ENCODE measurements at places on chromosomes 6 and 20.

- peak; percentile 95 for DNase-seq
Observed at GRCh38 chr6:14876778-14877613, 368.9 kb upstream of the JARID2 start.

DNA sequence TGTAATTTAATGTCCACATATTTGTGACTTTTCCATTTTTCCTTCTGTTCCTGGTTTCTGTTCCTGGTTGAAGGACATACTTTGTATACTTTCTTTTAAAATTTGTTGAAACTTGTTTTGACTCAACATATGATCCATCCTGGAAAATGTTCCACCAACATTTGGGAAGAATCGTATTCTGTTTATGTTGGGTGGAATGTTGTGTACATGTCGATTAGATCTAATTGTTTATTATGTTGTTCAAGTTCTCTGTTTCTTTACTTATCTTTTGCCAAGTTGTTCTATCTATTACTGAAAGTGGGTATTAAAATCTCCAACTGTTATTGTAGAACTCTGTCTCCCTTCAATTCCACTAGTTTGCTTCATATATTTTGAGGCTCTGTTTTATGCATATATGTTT lies 27.7 kb upstream of the DUSP22 start:
- no peak for DNase-seq

DNA sequence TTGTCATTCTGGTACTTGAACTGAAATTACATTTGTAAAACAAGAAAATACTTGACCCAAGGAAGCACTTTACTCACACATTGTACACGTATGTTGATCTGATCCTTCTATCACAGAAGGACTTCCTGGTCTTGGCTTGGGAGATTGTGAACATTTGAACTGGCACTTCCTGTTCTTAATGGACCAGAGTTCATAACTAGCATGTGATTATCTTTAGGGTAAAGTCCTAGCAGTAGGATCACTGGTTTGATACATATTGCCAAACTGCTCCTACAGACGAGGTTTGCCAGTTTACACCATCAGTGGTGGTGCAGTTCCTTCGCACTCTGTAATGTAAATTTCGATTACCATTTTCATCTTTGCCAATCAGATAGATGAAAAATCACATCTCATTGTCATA lies 12.7 kb downstream of the HECA start:
- no peak for DNase-seq

GRCh38 chr20:61369731-61370520 lies 117.9 kb downstream of the CDH4 start:
- no peak for DNase-seq

DNA sequence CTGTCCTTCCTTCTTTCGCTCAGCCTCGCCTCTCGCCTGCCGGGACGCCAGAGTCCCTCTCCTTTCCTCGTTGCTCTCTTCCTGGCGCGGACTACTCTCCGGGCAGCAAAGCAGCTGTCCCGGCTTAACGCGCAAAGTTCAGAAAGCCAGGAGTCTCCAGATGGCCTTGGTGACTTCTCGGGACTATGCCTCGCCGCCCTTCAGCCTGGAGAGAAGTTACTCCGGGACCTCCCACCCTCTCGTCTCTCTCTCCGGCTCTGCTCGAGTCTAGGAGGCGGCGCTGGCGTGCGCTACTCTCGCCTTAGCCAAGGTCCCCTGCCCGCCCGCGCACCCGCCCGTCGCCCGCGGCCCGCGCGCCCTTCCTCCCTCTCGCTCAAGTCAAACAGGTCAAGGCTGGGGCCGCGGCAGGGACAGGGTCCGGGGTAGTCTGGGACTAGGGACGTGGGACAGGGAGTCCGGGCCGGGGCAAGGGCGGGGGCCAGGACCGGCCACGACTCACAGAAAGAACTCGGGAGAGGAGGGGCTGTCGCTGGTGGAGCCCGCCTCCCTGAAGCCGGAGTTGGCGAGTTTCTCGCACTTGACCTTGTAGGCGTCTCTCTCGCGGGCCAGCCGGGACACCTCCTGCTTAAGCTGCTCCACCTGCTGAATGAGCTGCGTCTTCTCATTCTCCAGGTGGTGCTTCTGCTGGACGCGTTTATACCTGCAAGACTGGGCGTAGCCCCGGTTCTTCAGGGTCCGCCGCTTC lies 1.5 kb downstream of the MAFB start:
- no peak for DNase-seq

DNA sequence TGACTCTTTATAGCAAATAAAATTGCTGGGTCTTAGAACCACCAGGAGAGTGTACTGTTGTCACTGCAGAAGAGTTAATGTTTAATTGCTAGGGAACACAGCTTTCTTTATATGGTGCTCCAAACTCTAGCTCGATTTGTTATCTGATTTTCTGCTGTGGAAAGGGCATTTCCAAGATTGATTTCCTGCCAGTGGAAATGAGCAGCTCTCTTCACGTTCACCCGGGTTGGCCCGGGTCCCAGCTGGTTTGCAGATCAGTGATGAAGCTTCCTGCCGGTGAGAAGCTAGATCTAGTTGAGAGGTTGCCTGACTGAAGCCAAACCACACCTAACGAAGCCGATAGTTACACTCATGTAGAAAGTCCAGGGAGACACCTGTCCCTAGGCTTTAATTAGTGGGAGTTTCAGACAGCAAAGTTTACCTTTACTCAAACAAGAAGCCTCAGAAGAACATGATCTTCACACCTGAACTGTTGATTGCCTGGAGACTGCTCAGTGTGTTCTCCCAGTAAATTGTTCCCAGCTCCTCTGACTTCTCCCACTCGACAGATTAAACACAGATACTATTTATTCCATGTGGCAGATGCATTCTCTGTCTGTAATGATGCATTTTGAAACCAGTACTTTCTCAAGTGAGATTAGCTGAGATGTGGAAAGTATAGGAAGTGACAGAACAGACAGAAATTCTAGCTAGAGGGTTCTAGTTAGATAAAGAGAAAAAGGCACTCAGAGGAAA lies 27.8 kb downstream of the PAQR8 start:
- peak; percentile 87 for DNase-seq

- DNase-seq, result no peak
Observed at GRCh38 chr6:28769626-28770402, 154.0 kb downstream of the TRIM27 start.

DNA sequence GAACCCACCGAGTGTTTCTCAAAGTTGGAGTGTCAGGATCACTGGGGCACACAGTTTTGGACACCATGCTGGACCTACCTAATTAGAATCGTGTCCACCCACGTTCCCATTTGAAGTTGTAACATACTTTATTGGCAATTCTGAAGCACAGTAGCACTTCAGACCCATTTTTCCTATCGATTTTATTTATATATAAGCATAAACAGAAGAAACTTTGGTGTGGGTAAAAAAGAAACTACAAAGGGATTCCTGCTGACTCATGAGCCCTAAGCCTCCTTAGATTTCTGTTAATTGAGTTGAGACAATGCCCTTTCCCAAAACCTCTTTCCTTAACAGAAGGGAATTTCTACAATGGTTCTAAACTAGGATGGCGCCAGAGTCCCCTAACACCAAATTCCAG lies 398.0 kb downstream of the CDKAL1 start:
- no peak for DNase-seq

GRCh38 chr6:166952567-166953486 lies 3.5 kb downstream of the RNASET2 start:
- DNase-seq, result no peak

GRCh38 chr6:30399390-30400058 lies 54.6 kb downstream of the RPP21 start:
- no peak for DNase-seq

- no peak for DNase-seq
Observed at GRCh38 chr6:21587961-21588480, 5.5 kb upstream of the SOX4 start.

- no peak for DNase-seq
Observed at GRCh38 chr20:42494290-42494689, 695.4 kb downstream of the PTPRT start.

GRCh38 chr20:9458138-9458796 lies 56.1 kb upstream of the LAMP5 start:
- DNase-seq, result peak; percentile 34

DNA sequence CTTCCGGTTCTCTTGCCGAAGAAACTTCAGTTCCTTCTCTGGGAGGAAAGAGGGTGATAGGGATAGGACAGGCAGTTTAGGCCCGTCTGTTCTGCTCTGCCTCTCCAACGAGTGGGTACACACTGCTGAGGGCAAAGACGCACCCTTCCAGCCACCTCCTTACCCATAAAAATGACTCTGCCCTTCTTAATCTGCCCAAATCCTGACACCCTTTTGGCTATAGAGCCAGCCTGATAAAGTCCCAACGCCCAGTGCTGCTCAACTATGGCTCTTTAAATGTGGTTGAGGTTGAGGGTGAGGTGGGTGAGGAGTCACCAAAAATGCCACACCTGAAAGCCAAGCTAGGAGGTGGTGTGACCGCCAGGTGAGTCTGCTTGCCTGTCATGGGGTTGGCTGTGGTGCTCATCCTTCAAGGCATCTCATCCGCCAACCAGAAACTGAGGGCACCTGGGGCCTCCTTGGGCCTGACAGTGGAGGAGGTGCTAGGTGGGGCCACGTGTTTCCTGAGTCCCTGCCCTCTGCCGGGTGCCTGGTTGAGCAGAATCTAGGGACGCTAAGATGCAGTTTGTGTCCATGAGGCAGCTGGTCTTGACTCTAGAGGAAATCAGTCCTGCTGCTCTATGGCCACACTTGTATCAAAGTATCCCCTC lies 16.3 kb downstream of the CCDC167 start:
- DNase-seq, result no peak

DNA sequence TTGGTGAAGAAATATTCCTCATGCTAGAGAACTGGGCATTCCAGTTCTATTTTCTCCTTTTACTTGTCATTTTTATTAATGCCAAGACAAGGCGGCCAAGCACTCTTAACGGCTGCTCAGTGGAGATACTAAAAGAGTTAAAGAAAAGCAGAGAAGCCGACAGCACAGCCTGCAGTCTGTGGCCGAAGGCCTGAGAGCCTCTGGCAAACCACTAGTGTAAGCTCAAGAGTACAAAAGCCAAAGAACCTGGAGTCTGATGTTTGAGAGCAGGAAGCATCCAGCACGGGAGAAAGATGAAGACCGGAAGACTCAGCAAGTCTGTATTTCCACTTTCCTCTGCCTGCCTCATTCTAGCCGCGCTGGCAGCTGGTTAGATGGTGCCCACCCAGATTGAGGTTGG lies 167.1 kb upstream of the FUT9 start:
- no peak for DNase-seq

DNA sequence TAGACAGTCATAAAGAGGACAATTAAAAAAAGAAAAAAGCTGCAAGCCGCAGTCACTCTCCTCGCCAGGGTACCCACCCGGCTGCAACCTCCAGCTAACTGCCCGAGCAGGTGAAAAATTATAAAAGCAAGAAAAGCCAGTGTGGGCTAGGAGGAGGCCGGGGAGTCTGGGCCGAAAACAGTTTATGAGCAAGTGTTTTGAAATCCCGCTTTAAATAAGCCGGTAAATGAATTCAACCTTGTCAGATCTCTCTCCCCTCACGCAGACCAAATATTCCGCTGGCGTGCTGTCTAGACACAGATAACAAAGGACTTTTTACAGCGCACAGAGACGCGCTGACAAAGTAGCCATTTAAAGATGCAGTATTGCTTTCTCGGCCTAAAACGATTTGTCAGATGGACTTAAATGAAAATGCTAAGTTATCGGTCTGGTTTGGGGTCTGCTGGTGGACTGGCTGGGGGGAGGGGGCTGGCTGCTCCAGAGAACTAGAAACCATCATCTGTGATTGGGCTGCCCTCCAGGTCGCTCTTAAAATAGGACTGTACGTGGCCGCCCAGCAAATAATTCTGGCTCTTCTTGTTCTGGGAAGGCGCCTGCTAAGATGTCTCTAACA lies 24.6 kb downstream of the PMEPA1 start:
- no peak for DNase-seq

DNA sequence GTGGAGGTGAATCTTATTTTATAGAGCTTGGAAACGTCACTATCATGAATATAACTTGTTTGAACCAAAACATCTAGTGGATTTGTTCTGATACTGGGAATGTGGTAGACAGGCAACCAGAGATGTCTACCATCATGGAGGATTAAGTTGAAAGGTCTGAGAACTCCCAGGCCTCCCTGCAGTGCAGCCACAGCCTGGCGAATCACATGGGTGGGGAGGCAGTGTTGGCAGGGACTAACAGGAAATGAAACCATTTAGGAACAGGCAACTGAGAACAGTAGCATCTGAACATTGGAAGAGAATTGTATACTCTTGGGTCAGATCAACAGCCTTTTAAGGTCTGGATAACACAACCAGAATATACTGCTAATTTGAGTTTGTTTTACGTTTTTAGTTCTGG lies 22.3 kb upstream of the CEP162 start:
- DNase-seq, result no peak

GRCh38 chr6:34736823-34737222 lies 20.5 kb upstream of the SNRPC start:
- DNase-seq, result no peak

DNA sequence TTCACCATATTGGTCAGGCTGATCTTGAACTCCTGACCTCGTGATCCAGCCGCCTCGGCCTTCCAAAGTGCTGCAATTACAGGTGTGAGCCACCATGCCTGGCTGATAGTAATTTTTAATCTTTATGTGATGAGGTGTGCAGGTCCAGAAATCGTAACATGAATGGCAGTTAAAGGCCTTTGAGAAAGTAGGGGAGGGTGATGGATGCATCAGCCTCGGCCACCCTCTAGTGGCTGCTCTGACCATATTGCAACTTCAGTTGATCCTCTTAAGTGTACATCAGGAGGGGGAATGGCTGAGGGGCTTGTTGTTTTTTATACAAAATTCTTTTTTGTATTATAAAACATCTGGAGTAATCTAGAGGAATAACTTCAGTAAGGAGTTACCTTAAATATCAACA lies 193.0 kb downstream of the ZFAND3 start:
- no peak for DNase-seq

DNA sequence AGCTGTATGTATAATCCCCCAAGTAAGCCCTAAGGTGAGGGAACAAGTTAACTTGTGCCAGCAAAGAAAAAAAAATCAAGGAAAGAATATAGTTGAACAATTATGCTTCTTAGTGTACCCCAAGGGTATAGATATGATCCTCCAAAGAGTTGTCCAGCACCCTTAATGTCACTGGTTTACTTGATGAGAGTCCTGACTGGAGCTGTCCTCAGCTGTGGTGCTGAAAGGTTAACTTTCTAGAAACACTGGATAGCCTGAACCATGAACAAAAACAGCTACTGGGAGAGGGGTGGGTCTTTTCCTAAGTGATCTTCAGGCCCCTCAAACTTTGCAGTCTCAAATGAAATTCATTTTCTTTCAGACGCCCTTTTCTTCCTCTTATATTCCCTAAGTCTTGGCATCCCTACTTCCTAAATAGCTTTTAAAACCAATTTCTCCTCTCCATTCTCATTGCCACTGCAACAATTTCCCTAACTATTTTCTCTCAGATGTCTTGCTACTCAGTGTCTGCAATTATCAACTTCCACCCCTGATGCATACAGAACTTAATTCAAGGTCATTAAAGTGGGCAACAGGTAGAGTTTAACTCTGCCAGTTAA lies 83.5 kb upstream of the PROKR2 start:
- no peak for DNase-seq

DNA sequence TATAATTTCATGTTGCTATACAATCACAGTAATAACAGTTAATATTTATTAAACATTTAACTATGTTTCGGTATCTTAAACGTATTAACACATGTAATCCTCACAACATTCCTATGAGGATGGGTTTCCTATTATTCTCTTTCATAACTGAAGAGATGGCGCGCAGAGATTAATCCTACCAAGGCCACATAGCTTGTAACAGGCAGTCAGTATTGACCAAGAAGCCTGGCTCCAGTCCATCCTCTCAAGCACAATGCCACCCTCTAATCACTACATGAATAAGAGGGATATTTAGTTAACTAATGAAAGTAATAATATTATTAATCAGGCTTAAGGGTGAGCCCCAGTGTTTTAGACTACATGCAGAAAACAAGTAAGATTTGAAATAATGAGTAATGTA lies 149.7 kb upstream of the SIM1 start:
- DNase-seq, result no peak

Data from GM12878 (cell line).